Amniotic stem cell (primary cell): ENCODE measurements at places on chromosomes 13 and 19.

DNA sequence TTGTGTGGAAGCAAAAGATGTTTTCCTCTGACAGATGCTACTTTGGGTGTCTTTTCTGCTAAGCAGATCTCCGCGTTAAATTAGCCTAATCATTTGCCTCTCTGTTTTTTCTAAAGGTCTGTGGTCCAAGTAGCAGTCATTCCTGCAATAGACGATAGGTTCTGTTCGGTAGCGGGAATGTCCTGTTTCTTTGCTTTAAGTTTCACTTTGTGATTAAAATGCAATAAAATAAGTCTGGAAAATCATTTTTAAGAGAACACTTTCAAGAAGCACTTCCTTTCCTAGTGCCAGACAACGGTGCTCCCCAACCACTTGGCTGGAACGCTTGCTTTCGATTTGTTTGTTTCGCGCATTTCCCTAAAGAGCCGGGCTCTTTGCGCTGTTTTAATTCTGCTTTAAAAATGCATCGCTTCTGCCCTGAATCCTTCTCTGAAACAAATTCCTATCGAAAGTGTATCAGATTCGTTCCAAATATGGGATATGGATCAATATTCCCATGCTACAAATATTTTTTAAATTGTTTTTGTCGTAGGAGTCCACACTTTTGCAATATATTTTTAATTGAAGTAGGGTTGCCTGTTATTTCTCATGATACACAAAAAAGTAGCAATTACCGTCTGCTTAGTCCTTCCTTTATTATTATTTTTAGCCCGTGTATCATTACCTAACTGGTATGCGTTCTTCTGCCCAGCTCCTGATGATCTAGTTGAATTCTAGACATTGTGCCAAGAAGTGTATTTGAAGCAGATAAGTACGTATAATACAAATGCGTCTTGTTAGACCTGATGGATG lies 14.2 kb downstream of the ZIC2 start:
- no peak for DNase-seq

DNA sequence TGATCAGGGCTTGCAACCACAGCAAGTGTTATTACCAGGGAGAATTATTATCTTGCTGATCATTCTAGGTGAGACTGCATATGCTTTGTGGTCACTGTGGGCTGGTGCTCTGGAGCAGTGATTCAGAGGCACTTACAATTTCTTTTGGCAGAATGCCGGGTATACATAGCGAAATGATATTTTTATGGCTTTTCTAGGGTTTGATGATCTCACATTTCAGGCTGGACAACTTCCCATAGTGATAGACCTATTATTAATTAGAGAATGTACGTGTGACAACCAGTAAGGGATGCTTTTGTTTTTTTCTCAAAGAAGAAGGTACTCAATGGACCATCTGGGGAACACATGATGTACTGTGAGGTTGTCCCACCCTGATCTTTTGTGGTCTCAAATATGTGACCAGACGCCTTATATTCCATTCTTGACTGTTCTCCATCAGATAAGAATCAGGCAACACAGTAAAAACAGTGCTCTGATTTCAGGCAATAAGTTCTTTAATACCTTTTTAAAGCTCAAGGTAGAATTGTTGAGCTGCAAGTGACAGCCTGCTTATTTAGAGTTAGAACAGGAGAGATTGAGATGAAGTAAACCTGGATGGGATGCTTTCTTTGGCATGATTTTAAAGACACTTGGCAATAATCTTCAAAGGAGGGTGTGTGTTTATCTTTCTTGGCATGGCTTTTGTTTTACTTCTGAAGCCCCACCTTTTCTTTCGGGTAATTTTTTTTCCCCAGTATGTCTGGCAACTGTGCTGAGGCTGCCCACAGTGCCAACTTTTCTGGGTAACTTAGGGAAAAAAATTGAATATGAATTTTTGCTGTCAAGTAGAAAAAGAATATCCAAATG lies 27.4 kb upstream of the SCEL start:
- no peak for DNase-seq

- no peak for DNase-seq
These were observed 43.6 kb downstream of the GPR12 start for GRCh38 chr13:26716984-26717383.

GRCh38 chr19:50513746-50514345 lies at the start of gene ASPDH:
Gene ASPDH (minus strand): TSS chr19:50513913. CDS start chr19:50513823, 90 bp downstream.
- DNase-seq = no peak

GRCh38 chr19:29685326-29685725 lies 20.1 kb downstream of the PLEKHF1 start:
- no peak for DNase-seq

GRCh38 chr19:36136964-36137686 lies 2.7 kb upstream of the CAPNS1 start:
- DNase-seq = no peak

DNA sequence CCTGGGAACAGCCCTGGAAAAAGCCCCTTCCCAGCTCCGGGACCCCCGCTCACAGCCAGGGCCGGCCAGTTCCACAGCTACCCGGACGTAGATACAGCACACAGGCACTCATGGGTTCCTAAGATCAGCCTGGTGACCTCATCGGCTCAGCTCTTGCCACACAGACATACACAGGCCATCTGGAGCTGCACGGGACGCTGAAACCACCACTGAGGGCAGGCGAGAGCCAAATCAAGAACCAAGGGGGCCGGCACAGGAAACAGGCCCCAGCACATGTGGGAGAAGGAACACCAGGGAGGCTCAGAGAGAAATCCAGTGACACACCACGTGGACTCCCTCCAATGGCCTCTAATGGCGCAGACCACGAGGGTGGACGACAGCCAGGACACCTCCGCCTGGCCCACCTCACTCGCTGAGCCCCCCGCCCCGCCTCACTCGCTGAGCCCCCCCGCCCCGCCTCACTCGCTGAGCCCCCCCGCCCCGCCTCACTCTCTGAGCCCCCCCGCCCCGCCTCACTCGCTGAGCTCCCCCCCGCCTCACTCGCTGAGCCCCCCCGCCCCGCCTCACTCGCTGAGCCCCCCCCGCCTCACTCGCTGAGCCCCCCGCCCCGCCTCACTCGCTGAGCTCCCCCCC lies 69.7 kb upstream of the C13orf46 start:
- no peak for DNase-seq

DNA sequence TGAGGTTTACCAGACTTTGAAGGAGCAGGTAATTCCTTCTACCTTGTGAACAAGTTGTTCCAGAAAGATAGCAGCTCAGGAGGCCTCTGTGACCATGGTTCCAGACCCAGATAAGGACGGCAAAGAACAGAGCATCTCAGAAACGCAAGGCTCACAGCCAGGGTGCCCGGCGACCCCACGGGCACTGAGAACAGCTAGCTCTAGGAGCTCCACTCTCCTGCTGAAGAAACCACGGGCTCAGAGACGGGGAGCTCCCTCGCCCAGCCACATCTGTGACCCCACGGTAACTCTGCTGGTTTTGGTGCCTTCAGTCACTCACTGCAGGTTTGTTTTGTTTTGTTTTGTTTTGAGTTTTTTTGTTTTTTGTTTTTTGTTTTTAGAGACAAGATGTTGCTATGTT lies 16.0 kb upstream of the NCCRP1 start:
- DNase-seq = no peak

DNA sequence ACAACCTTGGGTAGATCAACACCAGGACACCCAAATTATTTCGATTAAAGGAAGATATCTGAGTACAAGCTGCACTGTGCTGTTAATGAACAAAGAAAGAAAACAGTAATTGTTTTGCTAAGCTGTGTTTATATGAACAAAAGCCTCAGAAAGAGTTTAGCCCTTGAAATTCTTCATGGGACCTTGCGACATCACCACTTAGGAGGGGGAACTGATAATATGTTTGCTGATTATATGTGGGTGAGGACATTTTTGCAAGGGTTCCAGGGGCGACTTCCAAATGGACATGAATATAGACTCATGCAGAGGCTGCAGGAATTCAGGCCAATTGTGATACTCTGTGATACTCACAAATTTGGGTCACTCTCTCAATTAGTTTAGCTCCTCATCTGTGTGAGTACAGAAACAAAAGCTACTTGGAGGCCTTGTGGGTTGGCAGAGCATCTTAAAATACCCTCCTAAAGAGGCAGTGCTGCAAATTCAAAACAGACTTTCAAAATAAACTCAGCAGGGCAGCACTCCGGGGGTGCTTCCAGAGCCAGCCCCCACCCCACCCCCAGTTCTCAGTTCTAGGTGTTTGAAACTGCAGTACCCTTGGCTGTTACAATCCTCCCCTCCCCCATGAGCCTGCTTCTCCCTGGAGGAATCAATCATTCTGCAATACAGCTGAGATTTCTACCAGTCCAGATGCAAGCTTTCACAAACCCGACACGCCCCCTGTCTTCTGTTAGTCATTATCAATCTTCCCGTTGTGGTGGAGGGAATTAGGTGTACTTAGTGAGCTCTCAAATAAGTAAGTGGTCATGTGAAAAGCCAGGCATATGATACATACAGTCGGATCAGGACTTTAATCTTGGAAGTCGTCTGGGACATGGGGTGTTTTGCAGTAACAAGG lies 97.0 kb upstream of the MBNL2 start:
- DNase-seq = peak; percentile 39

GRCh38 chr19:44744871-44745332 lies 3.6 kb upstream of the BCL3 start:
- no peak for DNase-seq

DNA sequence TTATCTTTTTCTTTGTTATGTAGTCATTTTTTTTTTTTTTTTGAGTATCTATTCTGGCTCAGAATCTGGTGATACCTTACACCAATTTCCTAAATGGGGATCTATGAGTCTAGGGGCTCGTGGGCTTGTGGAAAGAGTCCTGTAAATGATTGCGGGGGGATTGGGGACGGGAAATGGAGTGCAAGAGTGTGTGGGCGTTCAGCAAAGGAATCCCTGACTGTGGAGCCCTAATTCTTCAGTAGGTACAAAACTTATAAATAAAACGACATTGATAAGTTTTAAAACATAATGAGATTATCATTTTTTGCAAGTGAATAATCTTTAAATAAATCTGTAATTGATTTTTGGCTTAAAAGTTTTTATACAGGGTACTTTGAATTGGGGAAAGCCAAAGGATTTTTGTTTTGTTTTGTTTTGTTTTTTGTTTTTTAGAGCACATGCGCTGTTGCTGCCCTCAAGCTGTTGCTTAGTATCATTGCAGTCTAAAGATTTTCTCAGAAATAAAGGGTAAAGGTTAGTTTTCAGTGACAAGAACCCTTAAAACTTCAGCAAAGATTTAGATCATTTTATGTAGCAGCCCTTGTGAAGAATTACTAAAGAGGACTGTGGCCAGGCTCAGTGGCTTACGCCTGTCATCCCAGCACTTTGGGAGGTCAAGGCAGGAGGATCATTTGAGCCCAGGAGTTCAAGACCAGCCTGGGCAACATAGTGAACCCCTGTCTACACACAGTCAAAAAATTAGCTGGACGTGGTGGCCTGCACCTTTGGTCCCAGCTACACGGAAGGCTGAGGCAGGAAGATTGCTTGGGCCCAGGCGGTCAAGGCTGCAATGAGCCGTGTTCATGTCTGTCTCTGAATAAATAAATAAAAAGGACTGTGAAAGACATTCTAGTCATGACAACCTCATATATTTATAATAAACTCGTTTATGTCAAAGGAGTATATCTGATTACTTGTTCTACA lies 1.7 kb downstream of the ERCC5 start:
- peak; percentile 1 for DNase-seq

- DNase-seq = no peak
These were observed 3.8 kb downstream of the PDE4A start for GRCh38 chr19:10424011-10424637.

DNA sequence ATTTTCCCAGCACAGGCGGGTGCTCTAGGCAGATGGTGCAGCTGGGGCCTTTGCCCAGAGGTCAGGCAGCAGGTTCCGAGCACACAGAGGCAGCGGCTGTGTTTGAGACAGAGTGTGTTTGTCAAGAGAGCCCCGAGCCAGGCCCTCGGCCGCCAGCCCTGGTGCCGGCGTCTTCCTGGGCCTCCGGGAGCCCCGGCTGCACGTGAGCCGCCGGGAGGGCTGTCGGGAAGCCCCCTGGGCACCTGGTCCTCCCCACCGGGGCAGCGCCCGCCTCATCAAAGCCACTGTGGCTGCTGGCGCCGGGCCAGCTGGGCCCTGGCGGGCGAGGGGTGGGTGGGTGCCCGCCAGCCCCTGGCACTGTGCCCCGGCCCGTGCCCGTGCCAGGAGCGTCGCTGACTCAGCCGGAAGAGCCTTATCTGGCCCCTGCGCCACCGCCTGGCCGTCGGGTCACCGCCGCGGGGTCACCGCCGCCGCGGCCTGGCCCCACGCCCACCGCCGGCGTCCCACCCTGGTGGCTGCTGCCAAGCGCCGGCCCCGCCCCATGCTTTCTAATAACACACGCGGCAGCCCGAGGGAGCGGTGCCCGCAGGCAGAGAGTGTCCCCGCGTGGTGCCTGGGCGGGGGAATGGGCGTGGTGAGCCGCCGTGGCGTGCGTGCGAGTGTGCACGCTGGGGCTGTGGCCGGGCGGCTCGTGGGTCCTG lies 14.9 kb downstream of the ARID3A start:
- DNase-seq = no peak
